ENCODE measurements at places on chromosomes 7 and 10. TPM values are rescaled to one million over a fixed set of nuclear protein-coding genes. Genes with fewer than 3 reads are reported as not detected.

GRCh38 chr7:137611606-137612005 lies 235.2 kb downstream of the DGKI start:
- H3K36me3 ChIP-seq = no peaks in the 10 kb centered on the region
- no peaks in the 10 kb centered on the region for H3K4me1 ChIP-seq
- no peaks in the 10 kb centered on the region for H3K27me3 ChIP-seq
- H3K27ac ChIP-seq = no peak overlapping the region
- no peak for DNase-seq

The RBM17 gene
- total RNA-seq = 108 TPM

DNA sequence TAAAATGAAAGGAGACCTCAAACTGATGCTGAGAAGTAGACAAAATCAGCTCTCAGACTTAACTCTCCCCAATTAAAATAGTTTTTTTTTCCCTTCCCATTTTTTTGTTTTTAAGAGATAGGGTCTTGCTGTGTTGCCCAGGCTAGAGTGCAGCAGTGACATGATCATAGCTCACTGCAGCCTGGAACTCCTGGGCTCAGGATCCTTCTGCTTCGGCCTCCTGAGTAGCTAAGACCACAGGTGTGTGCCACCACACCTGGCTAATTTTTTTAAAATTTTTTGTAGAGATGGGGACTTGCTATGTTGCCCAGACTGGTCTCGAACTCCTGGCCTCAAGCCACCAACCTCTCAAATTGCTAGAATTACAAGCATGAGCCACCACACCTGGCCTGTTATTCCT lies 61.1 kb downstream of the NHLRC2 start:
- H3K27me3 ChIP-seq = no peaks in the 10 kb centered on the region
- H3K4me1 ChIP-seq = no peaks in the 10 kb centered on the region
- H3K36me3 ChIP-seq = peaks cover 9% of the 10 kb centered on the region
- H3K4me3 ChIP-seq = no peak overlapping the region

The SPDYE11 gene
- not detected for total RNA-seq

The C10orf88 gene
- 5.9 TPM for total RNA-seq

DNA sequence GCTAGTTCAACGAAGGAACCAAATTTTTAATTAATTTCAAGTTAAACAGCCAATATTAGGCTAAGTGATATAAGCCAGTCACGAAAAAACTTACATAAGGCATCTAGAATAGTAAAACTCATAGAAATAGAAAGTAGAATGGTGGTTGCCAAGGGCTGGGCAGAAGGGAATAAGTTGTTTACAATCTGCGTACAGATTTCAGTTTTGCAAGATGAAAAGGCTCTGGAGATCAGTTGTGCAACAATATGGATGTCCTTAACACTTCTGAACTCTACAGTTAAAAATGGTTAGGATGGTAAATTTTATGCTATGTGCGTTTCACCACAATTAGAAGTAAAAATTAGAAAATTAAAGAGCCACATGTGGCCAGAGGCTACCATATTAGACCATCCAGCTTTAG lies 13.3 kb downstream of the SCRN1 start:
- no peak overlapping the region for H3K4me3 ChIP-seq
- H3K36me3 ChIP-seq = no peaks in the 10 kb centered on the region
- H3K27me3 ChIP-seq = no peaks in the 10 kb centered on the region
- H3K4me1 ChIP-seq = peaks cover 38% of the 10 kb centered on the region

DNA sequence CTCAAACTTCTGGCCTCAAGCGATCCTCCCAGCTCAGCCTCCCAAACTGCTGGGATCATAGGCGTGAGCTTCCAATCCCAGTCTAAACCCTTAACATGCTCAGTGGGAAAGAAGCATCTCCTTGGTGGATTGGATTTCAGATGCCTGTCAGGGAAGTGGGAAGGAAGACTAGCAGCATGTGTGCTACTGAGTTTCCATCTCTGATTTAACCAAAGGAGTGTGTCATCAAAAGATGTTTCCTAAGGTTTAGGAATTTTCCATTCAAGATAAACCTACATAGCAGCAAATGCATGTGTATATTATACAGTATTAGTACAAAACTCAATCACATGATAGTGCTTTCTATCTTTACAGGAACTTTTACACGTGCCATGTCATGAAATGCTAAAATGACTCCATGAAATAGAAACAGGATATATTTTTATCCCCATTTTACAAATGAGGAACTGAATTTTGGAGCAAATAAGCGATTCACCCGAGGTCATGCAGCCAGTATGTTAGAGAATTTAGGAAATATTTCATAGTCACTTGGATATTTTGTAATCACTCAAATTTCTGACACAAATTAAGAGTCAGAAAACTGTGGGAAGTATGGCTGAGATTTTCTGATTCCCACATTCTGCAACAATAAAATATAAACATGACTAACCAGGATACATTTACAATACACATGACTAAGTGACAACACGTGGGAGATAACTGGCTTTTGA lies 11.4 kb upstream of the TMEM26 start:
- no peaks in the 10 kb centered on the region for H3K36me3 ChIP-seq
- H3K4me1 ChIP-seq = no peaks in the 10 kb centered on the region
- no peaks in the 10 kb centered on the region for H3K27me3 ChIP-seq
- H3K27ac ChIP-seq = no peak overlapping the region

DNA sequence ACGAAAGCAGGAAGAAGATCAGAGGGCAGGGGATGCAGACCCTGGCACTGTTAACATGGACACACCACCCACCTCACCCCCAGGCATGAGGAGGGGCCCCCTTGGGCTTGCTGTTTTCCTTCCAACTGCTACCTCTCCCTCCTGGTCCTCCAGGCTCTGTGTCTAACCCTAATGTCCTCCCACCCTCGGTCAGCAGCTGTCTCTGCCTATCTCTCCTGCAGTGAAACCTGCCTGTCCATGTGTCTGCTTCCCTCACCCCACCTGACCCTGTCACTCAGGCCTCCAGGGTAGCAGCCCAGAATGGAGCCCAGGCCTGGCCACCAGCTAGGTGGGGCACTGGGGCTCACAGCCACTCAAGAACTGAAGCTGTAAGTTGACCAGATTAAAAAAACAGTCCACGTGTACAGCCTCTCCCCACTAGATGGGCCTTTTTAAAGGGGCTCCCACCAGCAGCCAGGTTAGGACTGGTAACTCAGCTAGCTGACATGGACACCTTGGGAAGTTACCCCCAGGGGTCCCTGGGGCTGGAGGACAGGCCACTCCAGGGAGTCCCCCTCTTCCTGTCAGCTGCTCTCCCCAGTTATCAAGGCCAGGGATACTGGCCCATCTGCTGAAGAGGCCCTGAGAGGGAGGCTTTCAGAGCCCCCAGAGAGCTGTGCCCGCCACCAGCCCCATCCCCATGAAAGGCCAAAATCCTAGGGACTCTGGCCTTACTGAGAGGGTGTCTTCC lies 1.5 kb downstream of the SMARCD3 start:
- peaks cover 61% of the 10 kb centered on the region for H3K4me1 ChIP-seq
- DNase-seq = no peak
- no peaks in the 10 kb centered on the region for H3K27me3 ChIP-seq
- H3K36me3 ChIP-seq = peaks cover 5% of the 10 kb centered on the region
- H3K4me3 ChIP-seq = peak overlapping the region; percentile 79
- H3K27ac ChIP-seq = peak overlapping the region; percentile 90

The CLEC2L gene
- total RNA-seq = 3.1 TPM

DNA sequence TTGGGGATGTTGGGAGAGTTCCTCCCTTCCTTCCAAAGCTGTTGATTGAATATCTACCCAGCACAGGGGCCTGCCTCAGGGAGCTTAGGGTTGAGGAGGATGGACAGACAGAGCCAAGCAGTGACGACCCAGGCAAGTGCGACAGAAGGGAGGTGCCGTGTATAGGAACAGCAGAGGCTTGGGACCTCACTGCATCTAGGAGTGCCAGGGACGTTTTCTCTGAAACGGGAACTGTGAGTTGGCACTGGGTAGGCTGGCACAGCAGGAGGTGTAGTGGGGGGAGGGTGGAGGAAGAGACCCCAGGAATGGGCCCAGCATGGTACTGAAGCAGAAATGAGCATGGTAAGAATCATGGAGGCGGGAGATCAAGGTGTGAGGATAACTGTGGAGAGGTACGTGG lies 55.3 kb upstream of the MGMT start:
- no peak overlapping the region for H3K4me3 ChIP-seq
- no peaks in the 10 kb centered on the region for H3K4me1 ChIP-seq
- H3K27me3 ChIP-seq = no peaks in the 10 kb centered on the region
- DNase-seq = no peak
- no peaks in the 10 kb centered on the region for H3K36me3 ChIP-seq

- H3K4me1 ChIP-seq = peaks cover 84% of the 10 kb centered on the region
- H3K27me3 ChIP-seq = no peaks in the 10 kb centered on the region
- DNase-seq = no peak
- peak overlapping the region; percentile 65 for H3K27ac ChIP-seq
- H3K4me3 ChIP-seq = no peak overlapping the region
Observed at GRCh38 chr10:129945064-129945463, 19.0 kb downstream of the EBF3 start.

DNA sequence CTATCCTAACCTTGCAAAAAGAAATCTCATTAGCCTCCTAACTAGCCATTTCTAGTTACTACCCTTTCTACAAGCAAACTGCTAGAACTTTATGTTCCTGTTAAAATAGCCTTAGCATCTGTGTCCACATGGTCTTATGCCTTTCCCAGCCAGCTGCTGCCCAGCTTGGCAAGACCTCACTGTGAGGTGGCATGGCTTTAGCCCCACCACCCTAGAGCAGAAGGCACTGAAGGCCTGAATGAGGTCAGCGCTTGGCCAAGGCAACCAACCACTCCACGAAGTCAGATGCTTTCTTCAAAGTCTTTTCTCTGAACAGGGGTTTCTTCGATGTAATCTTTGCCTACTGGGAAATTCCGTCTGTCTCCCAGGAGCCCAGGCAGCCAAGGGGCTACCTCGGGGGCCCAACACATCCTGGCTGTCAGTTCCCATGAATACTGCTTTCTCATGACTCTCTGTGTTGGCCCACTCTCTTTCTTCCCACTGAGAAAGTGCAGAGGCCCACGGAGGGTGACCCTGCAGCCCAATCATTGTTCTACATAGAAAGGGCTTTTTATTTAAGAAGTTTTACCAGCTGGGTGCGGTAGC lies 41.6 kb downstream of the POLR3A start:
- peaks cover 99% of the 10 kb centered on the region for H3K36me3 ChIP-seq
- H3K27me3 ChIP-seq = no peaks in the 10 kb centered on the region
- no peaks in the 10 kb centered on the region for H3K4me1 ChIP-seq
- no peak for DNase-seq

The TMED4 gene
- total RNA-seq = 216 TPM

The CYP3A7 gene
- total RNA-seq = 0.22 TPM

- H3K27me3 ChIP-seq = no peaks in the 10 kb centered on the region
- no peaks in the 10 kb centered on the region for H3K4me1 ChIP-seq
- H3K27ac ChIP-seq = no peak overlapping the region
- DNase-seq = no peak
- no peak overlapping the region for H3K4me3 ChIP-seq
Observed at GRCh38 chr10:98778277-98778759, 331.6 kb upstream of the HPS1 start.

Data from tibial nerve (tissue), 4 donors.